CD8-positive, alpha-beta T cell (primary cell): ENCODE measurements at places on chromosomes 16 and 17.

DNA sequence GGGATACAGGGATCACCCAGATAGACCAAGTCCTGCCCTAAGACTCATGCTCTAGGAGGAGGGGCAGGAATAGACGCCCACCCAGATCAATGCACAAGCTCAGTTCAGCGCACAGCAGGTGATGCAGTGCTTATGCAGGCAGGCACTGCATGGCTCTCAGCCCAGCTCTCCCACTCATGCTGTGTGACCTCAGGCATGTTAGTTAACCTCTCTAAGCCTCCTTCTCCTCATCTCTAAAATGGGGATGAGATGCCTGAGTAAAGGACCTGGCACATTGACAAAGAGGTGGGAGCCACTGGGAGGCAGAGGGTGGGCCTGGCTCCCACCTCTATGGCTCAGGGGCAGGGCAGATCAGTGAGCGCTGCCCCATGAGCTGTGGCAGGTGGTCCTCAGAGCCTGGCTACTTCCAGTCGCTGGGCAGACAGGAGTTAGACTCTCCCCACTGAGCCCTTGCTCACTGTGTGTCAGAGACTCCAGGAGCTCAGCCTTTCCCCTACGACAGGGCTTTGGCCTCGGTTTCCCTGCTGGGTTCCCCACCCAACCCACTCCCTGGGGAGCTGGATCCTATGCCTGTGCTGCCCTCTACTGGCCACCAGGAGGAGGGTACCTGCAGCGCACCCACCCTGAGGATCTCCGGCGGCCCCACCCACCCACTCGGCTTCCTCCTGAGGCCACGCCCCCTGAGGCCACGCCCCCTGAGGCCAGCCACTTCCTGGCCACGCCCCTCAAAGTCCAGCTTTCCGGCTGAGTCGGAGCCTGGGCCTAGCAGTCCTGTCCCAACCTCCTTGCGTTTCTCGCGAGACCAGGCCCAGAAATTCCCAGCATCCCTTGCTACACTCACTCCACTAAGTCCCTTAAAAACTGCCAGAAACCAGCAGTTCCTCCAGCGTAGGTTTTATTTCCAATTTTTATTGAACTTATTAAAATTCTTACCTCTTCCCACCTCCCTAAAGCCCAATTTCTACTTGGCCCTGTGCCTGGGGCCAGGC, 196.1 kb downstream of the GSG1L start:
- peak; percentile 70 for DNase-seq

DNA sequence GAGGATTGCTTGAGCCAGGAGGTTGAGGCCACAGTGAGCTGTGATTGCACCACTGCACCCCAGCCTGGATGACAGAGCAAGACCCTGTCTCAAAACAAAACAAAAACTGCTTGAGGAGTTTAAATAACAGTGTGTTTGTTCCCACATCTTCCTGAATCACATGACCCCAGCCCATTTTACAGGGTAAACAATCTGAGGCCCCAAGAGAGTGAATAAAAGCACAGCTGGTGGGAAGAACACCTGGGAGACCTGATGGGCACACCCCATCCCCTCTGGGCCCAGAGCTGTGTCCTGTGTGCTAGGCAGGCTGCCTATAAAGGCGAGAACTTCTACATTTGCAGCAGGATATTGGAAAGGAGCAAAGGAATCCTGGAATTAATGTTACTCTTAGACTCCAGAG, 69.6 kb downstream of the PLXDC1 start:
- no peak for DNase-seq

- DNase-seq, result peak; percentile 29
Measured at GRCh38 chr16:11051879-11052808, 107.8 kb downstream of the CLEC16A start.

DNA sequence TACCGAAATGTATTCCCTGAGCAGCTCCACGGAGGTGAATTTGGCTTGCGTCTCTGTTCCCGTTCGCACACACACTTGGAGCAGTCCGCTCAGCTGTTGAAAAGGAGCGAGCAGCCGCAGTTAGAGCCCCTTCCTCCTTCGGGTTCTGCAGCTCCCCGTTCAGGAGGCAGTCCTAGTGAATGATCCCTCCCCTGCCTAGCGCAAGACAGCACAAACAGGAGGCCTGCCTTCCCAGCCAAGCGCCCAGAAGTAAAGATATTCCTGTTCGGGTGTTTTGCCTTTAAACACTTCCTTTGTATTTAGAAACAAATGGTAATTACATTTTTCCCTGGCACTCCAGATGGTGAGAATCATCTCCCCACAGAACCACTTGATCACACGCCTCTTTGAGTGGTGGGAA, 64.7 kb downstream of the ABCC12 start:
- no peak for DNase-seq

DNA sequence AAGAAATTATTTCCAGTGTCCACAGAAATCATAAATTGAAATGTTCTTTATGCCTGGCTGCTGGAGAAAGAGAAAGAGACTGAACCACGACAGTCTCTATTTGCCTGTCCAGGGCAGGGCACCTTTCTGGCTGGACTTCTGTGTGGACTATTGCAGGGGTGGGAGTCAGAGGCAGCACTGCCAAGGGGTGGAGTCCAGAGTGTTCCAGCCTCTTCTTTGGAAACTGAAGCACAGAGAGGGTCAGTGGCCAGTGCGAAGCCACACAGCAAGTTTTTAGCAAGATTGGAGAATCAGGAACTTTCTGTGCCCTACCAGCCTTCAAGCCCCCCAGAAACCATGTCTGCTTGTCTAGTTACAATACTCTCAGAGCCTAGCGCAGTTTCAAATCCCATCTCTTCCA, 15.3 kb downstream of the KCNG4 start:
- DNase-seq, result no peak

GRCh38 chr17:7651665-7652387, 1.1 kb downstream of the ATP1B2 start:
- no peak for DNase-seq

DNA sequence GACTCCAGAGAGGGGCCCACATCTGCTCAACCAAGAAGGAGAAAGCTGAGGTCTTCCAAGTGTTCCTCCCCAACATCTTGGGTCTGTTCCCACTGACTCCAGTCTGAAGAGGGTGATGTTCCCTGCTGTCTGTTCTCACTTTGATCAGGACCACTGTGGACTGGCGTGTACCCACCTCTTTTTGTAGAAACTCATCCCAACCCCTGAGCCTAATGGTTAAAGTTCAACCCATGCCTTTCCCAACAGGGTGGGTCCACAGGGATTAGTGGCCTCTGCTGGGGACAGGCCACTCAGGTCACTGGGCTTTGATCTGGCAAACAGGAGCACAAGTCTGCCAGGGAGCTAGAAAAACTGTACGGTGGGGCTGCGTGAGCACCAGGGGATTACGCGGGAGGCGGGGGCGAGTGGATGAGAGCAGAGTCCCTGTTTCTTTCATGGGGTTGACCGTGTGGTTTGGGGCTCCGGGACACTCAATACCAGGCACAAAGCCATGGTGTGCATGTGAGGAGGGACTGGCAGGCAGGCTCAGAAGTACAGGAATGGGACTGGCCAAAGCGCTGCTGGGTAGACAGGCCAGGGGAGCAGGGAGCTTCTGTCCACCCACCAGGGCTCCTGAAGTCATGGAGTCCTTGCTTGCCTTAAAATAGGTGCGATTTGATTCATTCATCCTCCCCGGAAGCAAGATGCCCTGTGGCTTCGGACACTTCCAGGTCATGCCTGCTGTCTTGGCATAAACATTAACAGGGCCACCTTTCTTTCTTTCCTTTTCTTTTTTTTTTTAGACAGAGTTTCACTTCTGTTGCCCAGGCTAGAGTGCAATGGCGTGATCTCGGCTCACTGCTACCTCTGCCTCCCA, at the start of gene CA5A:
Gene CA5A, minus strand, starts transcription at position 155 of the 856 bp plus-strand sequence. Its CDS starts 79 bp downstream, at position 76.
- no peak for DNase-seq

GRCh38 chr17:45293413-45294211, 23.2 kb downstream of the MAP3K14 start:
- no peak for DNase-seq

DNA sequence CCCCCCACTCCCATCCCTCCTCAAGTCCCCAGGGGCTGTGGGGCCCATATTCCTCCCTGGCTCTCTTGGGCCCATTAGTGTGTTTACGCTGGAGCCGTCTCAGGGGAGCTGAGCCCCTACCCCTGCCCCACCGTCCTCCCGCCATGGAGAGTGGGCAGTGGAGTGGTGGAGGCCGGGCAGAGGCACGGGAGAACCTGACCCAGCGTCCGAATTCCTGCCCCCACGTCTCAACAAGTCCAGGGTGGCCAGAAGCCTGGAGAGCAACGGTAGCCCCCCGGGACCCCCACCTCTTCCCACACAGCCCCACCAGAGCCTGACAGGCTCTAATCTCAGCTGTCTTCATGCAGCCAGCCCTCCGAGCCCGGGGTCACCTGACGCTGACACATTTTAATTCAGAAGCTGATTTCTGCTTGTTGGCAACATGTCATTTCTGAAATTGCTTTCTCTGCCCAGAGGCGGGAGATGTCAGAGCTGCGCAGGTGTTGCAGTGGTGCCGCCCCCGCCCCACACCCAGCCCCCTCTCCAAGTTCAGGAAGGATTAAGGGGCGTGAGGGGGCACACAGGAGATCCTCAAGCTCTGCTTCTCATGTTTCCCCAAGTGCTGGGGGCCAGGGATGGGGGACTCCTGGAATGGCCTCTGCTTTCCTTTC, 32.6 kb downstream of the WNT9B start:
- DNase-seq, result no peak

- DNase-seq, result no peak
Measured at GRCh38 chr16:21524068-21524751, 75.2 kb upstream of the METTL9 start.

DNA sequence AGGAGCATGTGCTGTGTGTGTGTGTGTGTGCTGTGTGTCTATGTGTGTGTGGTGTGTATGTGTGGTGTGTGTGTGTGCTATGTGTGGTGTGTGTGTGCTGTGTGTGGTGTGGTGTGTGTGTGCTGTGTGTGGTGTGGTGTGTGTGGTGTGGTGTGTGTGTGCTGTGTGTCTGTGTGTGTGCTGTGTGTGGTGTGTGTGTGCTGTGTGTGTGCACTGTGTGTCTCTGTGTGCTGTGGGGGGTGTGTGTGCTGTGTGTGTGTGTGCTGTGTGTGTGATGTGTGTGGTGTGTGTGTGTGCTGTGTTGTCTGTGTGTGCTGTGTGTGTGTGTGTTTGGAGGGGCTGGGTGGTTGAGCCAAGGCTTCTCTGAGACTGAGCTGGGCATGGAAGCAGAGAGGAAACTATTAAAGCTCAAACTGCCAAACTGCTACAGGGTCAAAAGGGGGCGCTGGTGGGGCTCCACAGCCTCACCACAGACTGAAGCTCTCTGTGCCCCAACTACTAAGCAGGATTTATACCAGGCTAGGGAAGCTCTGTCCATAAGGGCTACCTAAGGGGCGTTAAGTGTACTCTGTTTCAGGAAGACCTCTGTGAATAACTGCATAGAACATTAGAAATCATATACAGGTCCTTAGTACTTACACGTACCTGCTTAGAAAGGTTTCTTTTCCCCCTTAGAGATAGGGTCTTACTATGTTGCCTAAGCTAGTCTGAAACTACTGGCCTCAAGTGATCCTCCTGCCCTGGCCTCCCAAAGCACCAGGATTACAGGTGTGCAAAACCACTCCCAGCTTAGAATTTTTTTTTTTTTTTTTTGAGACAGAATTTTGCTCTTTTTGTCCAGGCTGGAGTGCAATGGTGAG, 27.8 kb upstream of the GHDC start:
- peak; percentile 42 for DNase-seq

DNA sequence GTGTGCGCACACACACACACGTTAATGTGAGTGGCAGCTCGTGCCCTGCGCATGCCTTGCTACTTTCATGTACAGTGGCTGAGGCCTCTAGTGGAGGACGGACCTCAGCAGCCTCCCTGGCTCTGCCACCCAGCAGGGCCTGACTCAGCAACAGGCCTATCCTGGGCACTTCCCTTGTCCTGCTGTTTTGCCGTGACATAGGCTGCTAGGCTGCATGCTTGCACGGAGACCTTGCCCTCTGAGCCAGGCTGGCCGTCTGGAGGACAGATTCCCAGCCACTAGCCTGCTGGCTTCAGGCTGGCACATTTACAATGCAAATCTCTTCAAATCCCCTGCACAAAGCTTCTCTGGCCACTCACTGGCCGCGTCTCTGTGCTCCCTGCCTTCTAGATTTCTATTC, 9.5 kb downstream of the RNF213 start:
- DNase-seq, result no peak

DNA sequence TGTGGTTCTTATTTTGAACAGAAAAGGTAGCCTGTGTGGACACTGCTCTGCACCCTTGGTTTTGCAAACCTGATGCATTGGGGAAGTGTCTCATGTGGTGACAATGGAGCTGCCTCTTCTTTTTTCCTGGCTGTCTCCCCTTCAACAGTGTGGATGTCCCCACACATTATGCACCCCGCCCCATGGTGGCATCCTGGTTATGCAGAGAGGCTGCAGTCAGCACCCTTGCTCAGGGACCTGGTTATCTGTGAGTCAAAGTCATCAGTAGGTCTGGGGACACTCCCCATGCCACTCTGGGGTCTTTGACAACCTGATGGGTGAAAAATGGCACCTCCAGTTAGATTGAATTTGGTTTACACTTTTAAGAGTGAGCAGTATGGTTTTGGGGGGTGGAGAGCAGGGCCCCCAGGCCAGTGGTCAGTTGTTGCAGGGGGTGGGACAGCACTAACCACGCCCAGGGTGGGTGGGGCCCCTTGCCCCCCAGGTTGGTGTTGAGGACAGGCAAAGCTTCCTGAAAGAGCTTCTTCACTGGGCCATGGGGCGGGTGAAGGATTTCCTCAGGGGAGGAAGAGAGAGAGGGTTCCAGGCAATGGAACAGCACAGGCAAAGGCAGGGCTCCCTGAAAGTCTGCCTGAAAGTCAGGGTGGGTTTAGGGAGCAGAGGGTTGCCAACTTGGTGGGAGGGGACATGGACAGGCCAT, 24.6 kb upstream of the KCNJ12 start:
- DNase-seq, result no peak

DNA sequence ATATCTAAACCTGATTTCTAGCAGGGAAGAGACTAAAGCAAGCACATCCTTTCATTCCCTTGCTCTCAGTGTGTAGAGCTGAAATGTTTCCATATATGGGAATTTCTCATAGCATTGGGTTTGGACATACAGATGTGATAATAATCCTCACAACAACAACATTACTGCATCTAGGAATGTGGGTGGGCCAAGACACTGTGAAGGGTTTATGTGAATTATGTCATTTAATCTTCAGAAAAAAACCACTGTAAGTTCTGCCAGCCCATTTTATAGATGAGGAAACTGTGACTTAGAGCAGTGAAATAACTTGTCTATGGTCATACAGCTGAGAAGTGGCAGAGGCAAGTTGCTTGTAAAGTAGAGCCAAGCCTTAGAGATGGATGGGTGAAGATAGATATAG, 5.2 kb downstream of the OMG start:
- DNase-seq, result no peak

GRCh38 chr17:7173687-7174602, 5.2 kb downstream of the ASGR1 start:
- DNase-seq, result peak; percentile 21

- DNase-seq, result no peak
Measured at GRCh38 chr17:65449495-65449894, 112.0 kb downstream of the AXIN2 start.

GRCh38 chr17:50190603-50191358, 10.7 kb downstream of the COL1A1 start:
- DNase-seq, result no peak

DNA sequence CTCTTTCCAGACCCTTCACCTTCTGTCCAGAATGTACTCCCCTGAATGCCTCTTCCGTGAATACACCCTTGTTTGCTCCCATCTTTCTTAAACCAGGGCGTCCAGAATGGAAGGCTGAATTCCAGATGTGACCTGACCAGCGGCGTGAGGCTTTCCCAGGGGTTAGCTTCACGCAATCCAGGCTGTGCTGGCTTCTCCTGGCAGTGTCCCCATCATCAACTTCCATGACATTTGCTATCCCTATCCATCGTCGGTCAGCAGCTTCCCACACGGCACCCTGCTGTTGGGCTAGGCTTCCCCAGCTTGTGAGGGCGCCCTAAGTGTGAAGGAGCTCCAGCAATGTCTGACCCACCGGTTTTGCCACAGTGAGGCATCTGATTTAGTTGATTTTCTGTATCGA, 339.8 kb upstream of the TNRC6C start:
- DNase-seq, result no peak
